ENCODE measurements at places on chromosomes 3 and 15. TPM values are rescaled to one million over a fixed set of nuclear protein-coding genes. Genes with fewer than 3 reads are reported as not detected.

The PIGZ gene
- total RNA-seq: 2.4 TPM

The MOBP gene
- total RNA-seq: not detected

The ADAMTS7 gene
- total RNA-seq: 16.3 TPM

The CFAP20DC gene
- 4.2 TPM for total RNA-seq

The CTXN2 gene
- total RNA-seq: not detected

The QTRT2 gene
- total RNA-seq: 26.2 TPM

The POPDC2 gene
- 38.7 TPM for total RNA-seq

The MESP2 gene
- total RNA-seq: not detected

The C3orf22 gene
- total RNA-seq: not detected

The SNURF gene
- 31.5 TPM for total RNA-seq

The GALK2 gene
- total RNA-seq: 45.1 TPM

The KBTBD8 gene
- 1.6 TPM for total RNA-seq

The DNAH12 gene
- total RNA-seq: 0.21 TPM

The DOCK3 gene
- total RNA-seq: 0.51 TPM

The FEZF2 gene
- total RNA-seq: not detected

The SOX14 gene
- total RNA-seq: not detected

The BLOC1S6 gene
- total RNA-seq: 73.8 TPM

The XIRP1 gene
- 113 TPM for total RNA-seq

The MAP1A gene
- total RNA-seq: 22.5 TPM

The HOMER2 gene
- 38.4 TPM for total RNA-seq

The FOXB1 gene
- not detected for total RNA-seq

The XYLB gene
- total RNA-seq: 3.6 TPM

The CCNDBP1 gene
- 44.7 TPM for total RNA-seq

The CCDC39 gene
- total RNA-seq: 0.10 TPM

Data from tongue (tissue), 3 donors.